Activated naive CD4-positive, alpha-beta T cell treated with anti-CD3 and anti-CD28 coated beads, Interleukin-2, amount 10 ng/mL, durations not matched to agents 7 days and 5 days (primary cell): ENCODE measurements at places on chromosomes 7 and 10.

DNA sequence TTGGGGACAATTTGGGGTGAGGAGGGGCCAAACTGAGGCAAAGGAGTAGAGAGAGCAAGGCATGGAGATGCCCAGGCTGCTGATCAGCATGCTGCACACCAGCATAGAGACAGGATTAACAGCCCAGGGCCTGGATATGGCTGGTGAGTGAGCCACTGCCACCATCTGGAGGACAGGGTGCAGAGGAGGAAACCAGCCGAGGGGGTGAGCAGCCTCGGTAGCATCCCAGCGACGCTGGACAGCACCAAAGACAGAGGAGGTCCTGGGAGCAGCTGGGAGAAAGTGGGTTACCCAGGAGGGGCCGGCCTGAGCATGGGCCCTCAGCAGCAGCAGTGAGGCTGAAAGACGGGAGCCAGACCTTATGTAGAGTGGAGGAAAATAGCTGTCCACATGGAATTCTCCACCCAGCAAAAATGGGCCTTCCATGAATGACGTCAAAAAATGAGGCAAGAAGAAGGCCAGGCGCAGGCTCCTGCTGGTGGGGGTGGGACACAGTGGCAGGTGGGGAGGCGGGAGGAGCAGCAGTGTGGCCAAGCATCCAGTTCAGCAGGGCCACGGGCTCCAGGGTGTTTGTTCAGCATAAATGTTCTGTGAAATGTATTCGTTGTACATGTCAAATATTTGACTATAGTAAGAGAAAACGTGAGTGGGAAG lies 16.7 kb downstream of the RET start:
- DNase-seq, result no peak
- H3K27ac ChIP-seq, result no peak overlapping the region
- H3K27me3 ChIP-seq, result peaks cover 45% of the 10 kb centered on the region
- no peaks in the 10 kb centered on the region for H3K4me1 ChIP-seq
- H3K36me3 ChIP-seq, result no peaks in the 10 kb centered on the region

DNA sequence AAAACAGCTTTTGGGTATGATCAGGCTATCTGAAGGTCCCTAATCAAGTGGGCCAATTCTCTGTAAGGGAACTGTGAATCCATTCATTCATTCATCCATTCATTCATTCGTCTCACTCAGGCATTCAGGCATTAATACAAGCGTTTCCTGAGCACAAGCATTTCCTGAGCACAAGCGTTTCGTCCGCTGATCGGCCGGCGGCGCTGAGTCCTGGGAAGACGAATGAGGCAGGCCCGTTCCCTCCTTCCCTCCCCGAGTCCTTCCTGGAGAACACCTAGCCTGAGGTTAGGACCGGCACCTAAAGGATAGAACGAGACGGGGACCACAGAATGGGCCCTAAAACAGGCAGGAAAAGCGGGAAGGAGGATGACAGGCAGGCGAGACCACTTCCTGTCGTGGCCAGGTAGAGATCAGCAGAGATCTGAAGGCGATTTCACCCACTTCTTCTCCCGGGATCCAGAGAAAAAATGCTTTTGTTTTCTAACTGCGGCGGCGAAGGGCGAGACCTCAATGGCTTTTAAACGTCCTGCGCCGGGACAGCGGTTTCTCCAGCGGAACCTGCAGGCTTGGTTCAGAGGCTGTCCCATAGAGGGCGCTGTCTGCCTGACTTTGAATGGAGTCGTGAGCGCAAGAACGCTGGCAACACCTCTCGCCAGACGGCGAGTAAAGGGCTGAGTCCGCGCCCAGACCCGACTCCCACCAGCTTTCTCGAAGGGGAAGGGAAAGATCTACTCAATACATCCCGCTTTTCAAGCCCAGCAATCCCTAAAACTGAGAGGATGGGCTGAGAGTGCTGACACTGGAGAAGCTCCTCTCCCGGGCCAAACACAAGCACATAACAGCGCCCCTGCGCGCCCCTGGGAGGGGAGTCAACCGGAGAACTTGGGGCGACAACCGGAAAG lies 2.9 kb upstream of the HMX3 start:
- H3K36me3 ChIP-seq, result peaks cover 1% of the 10 kb centered on the region
- H3K4me1 ChIP-seq, result peaks cover 34% of the 10 kb centered on the region
- peak overlapping the region; percentile 60 for H3K27ac ChIP-seq
- peaks cover 90% of the 10 kb centered on the region for H3K27me3 ChIP-seq
- peak overlapping the region; percentile 28 for H3K4me3 ChIP-seq

GRCh38 chr7:142855756-142856564 lies 1.1 kb downstream of the EPHB6 start:
- H3K36me3 ChIP-seq, result no peaks in the 10 kb centered on the region
- peaks cover 35% of the 10 kb centered on the region for H3K27me3 ChIP-seq

GRCh38 chr7:142711746-142712616 lies 37.3 kb upstream of the PRSS1 start:
- H3K27me3 ChIP-seq, result no peaks in the 10 kb centered on the region
- H3K27ac ChIP-seq, result peak overlapping the region; percentile 91
- peak; percentile 42 for DNase-seq
- H3K4me1 ChIP-seq, result peaks cover 80% of the 10 kb centered on the region
